Muscle of arm (tissue), 14 donors: ENCODE measurements at places on chromosomes 2 and 18. TPM values are rescaled to one million over a fixed set of nuclear protein-coding genes. Genes with fewer than 3 reads are reported as not detected.

GRCh38 chr2:122707224-122707824, 951.9 kb downstream of the TSN start:
- no peak for DNase-seq

DNA sequence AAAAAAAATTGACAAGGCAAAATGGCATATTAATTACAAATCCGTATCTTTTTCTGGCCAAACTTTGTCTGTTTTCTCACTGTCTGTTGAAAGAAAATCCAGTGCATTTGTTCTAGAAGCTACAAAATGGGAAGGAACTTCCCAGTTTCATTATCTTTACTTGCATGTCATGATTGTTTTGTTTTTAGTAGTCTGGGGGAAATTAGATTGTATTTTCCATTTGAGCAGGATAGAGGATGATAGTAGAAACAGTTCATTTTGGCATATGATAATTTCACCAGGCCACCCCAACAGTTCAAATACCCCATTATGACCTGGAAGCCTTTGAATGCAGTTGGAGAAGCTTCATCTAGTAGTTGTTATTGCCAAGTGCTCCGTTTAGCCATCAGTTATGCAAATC, 77.5 kb upstream of the RANBP2 start:
- no peak for DNase-seq

DNA sequence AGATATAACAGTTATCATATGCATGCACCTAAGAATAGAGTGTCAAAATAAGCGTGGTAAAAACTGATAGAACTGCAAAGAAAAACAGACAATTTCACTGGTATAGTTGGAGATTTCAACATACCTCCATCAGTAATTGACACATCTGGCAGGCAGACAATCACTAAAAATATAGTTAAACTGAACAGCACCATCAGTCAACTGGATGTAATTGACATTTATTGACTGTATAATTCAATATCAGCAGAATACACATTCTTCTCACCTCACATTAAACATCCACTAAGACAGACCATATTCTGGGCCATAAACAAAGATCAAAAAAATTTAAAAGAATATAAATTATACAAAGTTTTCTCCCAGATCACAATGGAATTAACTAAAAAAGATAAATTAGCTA, 378.5 kb upstream of the RGPD4 start:
- DNase-seq = no peak

- no peak for DNase-seq
Observed at GRCh38 chr2:44943693-44944101, 2.2 kb downstream of the SIX3 start.

EFR3B gene
- 6.8 TPM for polyA plus RNA-seq

CNRIP1 gene
- polyA plus RNA-seq = 32.8 TPM

SNTG2 gene
- 0.15 TPM for polyA plus RNA-seq

CCDC141 gene
- 82.6 TPM for polyA plus RNA-seq
